ENCODE measurements at places on chromosomes 6 and 20.

DNA sequence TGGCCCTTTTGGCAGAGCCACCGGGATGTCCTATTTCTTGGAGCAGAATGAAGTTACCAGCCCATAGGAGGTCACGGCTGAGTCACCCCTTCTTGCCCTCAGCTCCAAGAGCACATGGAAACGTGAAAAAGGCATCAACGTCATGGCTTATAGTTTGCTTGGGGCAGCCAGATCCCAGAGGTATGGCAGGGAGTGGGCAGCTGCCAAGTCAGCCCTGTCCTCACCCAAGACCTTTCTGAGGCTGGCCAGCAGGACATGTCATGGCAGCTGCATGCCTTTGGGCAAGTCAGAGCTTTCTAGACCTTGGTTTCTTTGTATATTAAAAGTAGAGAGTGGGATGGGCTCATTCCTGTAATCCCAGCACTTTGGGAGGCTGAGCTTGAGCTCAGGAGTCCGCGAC lies 8.2 kb upstream of the MDFI start:
- DNase-seq: no peak

GRCh38 chr6:5305968-5306626 lies 44.8 kb downstream of the FARS2 start:
- DNase-seq: no peak

DNA sequence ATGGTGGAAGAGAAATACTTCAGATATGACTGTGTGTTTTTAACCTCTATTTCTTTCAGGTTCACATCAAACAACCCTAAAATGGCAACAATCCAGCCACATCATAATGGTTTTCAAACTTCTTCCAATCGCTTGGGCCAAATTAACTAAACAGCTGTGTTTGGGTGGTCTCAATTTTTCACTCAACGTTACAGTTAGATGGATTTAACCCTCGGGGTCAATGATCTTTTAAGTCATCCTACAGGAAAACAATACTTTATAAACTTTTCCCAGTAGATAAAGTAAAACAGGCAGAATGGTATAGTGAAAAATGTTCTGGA lies 60.4 kb downstream of the EPB41L2 start:
- DNase-seq: no peak

DNA sequence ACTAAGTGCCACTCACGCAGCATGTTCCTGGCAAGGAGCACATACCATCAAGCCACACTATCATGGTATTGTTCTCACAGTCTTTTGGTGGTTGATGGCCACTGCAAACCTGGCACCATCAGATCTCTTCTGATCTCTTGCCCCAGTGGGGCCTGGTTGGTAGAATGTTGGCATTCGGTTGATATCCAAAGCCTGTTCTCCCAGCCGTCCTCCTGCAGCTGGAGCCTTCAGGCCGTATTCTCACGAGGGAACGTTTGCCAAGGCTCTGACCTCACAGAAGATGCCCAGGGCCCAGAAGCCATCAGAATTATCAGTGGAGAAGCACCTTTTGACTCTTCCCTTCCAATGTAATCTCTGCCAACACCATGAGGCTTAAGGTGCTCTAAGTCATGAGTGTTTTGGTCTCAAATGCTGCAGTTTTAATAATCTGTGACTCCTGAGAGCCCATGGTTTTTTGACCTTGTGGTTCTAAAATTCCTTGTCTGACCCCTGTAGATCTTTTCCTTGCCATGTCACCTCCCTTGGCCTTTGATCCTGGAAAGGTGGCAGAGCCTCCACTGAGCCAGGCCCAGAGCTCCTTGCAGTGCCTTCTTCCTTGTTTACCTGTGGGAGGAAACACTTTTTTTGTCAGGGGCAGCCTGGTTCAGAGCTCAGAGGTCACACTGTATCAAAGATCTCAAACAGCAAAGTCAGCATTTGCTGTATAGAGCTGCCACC lies 27.8 kb downstream of the POFUT1 start:
- DNase-seq: no peak

GRCh38 chr6:106967936-106968555 lies 6.5 kb downstream of the CD24 start:
- DNase-seq: no peak

DNA sequence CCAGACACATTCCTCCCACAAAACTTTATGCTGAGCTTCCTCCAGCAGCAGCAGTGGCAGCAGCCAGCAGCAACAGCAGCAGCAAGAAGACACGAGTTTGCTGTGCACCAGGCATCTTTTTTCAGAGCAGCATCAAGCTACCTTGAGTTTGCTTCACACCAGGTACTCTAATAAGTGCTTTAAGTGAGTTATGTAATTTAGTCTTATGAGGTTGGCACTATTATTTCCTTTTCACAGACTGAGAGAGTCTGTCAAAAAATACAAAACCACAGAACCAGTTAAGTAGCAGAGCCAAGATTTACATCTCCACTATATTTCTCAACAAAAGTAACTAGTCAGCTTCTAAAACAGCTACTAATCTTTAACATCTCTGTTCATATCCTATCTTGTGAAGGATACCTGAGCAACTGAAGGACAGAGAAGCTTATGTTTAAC lies 23.7 kb downstream of the RANBP9 start:
- DNase-seq: no peak

DNA sequence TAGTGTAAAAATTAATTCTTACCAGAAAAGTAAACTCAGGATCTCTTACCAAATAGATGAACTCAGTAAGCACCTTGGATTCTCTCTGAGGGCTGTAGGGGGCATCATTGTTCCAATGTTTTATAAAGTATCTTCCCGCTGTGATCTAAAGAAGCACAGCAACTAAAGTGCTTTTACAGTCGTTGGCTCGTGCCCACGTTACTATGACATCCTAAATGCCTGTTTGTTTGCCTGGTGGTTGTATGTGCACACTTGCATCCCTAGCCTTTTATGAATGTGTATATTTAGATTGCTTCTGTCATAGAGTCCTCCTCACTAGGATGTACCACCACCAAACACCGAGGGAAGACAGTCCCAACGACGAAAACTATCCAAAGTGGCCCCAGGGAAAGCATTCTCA lies 34.5 kb downstream of the SLX4IP start:
- DNase-seq: no peak

- DNase-seq: no peak
Observed at GRCh38 chr6:134041093-134041492, 11.3 kb downstream of the SLC2A12 start.

- no peak for DNase-seq
Observed at GRCh38 chr6:46329568-46329967, 158.8 kb upstream of the ENPP5 start.

- no peak for DNase-seq
Observed at GRCh38 chr20:54772893-54773642, 297.7 kb downstream of the DOK5 start.

GRCh38 chr6:89679215-89680120 lies 40.9 kb upstream of the LYRM2 start:
- DNase-seq: no peak

GRCh38 chr6:40466986-40467539 lies 120.1 kb downstream of the LRFN2 start:
- DNase-seq: no peak

- peak; percentile 51 for DNase-seq
Observed at GRCh38 chr20:325889-326644, 715 bp downstream of the SOX12 start.

GRCh38 chr6:127737768-127738167 lies 160.8 kb downstream of the C6orf58 start:
- DNase-seq: no peak

DNA sequence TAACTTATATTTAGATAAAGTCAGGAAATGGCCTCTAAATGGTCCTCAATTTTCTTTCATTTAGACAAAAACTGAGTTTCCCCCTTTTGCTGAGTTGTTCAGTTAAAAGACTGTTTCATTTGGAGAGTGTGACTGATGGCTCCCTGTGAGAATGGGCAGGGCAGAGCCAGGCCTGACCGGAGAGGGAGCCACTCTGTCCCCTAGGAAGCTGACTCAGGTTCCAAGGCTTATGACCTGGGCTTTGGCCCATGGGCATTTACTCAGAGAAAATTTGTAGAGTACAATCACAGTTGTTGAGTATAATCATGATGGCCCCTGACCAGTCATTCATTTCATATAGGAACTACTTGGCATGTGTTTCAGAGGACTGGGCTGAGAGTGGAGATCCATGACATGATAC lies 37.0 kb upstream of the AIG1 start:
- no peak for DNase-seq

DNA sequence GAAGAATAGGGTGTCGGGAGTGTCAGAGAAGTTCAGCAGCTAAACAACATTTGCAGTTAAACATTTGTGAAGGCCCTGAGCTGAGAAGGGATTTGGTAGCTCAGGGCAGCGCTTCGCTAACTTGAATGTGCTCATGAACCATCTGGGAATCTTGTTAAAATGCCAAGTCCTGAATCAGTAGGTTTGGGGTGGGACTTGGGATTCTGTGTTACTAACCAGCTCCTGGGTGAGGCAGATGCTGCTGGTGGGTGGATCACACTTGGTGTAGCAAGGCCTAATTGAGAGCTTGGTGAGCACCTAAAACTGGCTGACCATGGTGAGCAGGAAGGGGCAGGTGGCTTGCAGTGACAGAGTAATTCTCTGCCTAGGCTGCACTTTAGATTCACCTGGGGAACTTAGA lies 5.9 kb downstream of the PTPRA start:
- DNase-seq: no peak

DNA sequence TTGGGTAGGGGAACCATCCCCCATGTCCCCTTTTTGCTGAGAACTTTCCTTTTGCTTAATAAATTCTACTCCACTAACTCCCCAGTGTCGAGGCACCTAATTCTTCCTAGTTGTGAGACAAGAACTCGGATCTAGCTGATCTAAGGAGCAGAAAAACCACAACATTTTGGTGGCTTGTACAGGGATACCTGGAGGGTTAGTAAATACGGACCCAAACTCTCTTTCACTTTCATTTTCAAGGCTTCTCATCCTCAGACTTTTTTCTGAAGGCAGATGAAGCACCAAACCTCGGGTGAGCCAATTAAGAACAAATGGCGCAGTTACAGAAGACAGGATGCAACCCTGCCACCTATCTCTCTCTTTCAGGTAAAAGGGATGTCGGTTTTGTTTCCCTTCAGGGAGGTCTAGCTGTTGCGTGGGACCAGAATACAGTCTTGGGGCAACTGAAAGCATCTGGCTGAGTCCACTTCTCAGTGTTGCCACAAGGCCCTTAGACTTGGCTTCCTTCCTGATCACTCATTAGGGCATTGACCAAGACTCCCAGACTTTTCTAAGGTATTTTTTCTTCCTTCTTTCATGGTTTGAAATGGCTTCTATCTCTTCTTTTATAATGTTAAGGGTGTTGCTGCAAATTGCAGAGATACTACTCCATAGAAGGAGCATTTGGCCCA lies 11.1 kb upstream of the HTR1B start:
- DNase-seq: no peak

DNA sequence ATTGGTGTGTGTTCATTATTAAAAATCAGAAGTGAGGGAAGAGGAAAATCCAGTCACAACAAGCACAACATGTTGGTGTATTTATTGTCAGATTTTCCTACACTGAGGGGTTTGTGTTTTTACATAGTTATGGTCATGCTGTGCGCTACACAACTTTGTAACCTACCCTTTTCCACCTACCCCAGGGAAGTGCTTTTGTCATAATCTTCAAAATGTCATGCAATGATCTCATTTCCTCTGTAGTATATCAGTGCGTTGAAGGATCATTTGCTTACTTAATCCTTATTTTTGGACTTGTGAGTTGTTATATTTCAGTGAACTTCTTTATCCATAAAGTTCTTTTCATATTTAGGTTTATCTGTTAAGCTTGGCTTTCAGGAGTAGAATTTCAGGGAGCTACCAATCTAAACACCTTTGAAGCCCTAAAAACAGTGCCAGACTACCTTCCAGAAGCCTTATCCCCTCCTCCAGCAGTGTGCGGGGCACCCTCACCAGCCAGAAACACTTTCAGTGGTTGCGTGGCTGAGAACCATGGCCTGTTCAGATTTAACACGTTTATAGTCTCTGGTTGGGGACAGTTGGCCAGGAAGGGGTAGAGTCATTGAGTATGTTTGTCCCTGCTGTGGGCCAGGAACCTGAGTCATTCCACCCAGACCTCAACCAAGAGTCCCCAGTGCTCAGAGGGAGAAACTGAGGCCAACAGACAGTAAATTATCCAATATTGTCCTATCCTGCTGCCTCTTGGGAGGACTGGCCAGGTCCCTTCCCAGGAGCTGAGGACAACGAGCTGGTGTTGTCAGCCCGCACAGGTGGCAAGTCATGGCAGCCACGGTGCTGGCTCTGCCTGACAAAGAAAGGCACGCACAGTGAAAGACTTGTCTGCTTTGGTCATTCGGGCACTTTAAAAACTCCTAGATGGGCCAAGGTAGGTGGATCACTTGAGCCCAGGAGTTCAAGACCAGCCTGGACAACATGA lies 40.3 kb downstream of the STK35 start:
- DNase-seq: no peak

GRCh38 chr6:18076231-18076630 lies 46.2 kb downstream of the NHLRC1 start:
- no peak for DNase-seq

DNA sequence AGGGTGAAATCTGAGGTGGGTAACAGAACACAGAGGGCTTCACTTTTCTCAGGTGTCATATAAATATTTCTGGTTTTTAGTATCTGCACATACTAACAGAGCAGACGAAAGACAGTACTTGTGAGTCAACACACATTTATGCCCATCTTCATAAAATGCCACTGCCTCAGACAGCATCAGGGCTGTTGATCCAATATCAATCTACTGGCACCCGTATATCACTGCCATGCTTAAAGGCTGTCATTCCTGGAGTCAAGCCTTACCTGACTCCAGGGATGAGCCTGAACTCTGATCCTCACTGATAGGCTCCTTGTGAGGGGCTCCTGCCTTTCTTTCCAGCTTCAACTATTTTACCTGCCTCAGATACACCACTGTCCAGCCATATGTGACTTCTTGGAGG lies 595.7 kb downstream of the TFAP2B start:
- no peak for DNase-seq

GRCh38 chr6:86888301-86888700 lies 49.0 kb upstream of the HTR1E start:
- DNase-seq: no peak

GRCh38 chr6:44253307-44254101 lies 3.8 kb downstream of the SLC35B2 start:
- peak; percentile 65 for DNase-seq

DNA sequence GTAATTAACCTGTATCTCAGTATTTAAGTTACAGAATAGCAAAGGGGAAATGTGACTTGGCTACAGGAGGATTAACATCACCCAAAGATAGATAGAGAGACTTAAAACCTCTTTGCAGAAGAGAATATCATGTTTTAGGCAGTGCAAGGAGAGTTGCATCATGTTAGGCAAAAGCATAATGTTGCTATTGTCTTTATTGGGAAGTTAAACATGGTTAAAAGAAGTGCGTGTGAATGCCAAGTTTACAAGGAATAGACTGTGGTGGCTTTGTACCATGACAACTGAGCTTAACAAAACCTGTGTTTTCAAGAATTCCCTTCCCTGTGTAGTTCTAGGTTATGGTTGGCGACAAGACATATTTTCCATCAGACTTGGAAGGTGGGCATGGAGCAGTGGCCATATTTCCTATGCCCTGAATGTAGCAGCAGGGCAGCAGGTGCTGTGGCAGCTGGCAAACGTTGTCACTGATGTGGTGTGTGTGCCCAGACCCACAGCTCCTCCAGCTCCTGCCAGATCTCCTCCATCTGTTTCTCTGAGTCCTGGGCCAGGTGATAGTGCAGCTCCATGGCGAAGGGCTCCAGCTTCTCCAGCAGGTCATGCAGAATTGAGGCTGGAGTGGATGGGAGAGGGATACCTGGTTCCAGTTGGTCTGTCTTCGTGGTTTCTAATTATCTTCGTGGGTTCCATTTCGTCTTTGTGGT lies 163.3 kb downstream of the QRSL1 start:
- DNase-seq: no peak

- DNase-seq: no peak
Observed at GRCh38 chr6:24926192-24926591, 9.6 kb downstream of the RIPOR2 start.

- no peak for DNase-seq
Observed at GRCh38 chr20:33165416-33166055, 2.4 kb upstream of the BPIFA2 start.
